Dermis blood vessel endothelial cell (primary cell): ENCODE measurements at places on chromosomes 2 and 18. TPM values are rescaled to one million over a fixed set of nuclear protein-coding genes. Genes with fewer than 3 reads are reported as not detected.

TWIST2 gene
- 0.56 TPM in 1 of 2 replicates, not detected in the other for total RNA-seq

IL36RN gene
- not detected in 2 replicates for total RNA-seq

DYNAP gene
- not detected in 2 replicates for total RNA-seq

CRYGD gene
- not detected in 2 replicates for total RNA-seq

PKDCC gene
- total RNA-seq: 2.0 and 2.6 TPM in 2 replicates

ABCG8 gene
- total RNA-seq: not detected in 2 replicates

ADRA2B gene
- 0.05 and 0.17 TPM in 2 replicates for total RNA-seq

CASP10 gene
- total RNA-seq: 68.7 and 94.8 TPM in 2 replicates

PRSS56 gene
- total RNA-seq: not detected in 2 replicates

RBM44 gene
- 0.65 and 0.68 TPM in 2 replicates for total RNA-seq

FKBP7 gene
- total RNA-seq: 14.0 and 16.2 TPM in 2 replicates

GALNT14 gene
- total RNA-seq: 0.56 and 1.7 TPM in 2 replicates

ZC3H15 gene
- 77.9 and 105 TPM in 2 replicates for total RNA-seq

IL1R2 gene
- 0.28 and 0.34 TPM in 2 replicates for total RNA-seq

ABHD1 gene
- total RNA-seq: not detected in 2 replicates

GRP gene
- not detected in 2 replicates for total RNA-seq

SERPINB12 gene
- not detected in 2 replicates for total RNA-seq

INO80B gene
- total RNA-seq: 6.5 and 24.0 TPM in 2 replicates

PARD6G gene
- total RNA-seq: 25.4 and 60.2 TPM in 2 replicates

KCNS3 gene
- total RNA-seq: 1.3 and 1.5 TPM in 2 replicates

SLC38A11 gene
- total RNA-seq: not detected in 2 replicates

MYO3B gene
- total RNA-seq: not detected in 2 replicates
